ENCODE measurements at places on chromosomes 3 and 15.

- DNase-seq: no peak
Measured at GRCh38 chr3:89101251-89101650, 6.2 kb upstream of the EPHA3 start.

- DNase-seq: no peak
Measured at GRCh38 chr3:171256445-171257250, 203.6 kb downstream of the TNIK start.

DNA sequence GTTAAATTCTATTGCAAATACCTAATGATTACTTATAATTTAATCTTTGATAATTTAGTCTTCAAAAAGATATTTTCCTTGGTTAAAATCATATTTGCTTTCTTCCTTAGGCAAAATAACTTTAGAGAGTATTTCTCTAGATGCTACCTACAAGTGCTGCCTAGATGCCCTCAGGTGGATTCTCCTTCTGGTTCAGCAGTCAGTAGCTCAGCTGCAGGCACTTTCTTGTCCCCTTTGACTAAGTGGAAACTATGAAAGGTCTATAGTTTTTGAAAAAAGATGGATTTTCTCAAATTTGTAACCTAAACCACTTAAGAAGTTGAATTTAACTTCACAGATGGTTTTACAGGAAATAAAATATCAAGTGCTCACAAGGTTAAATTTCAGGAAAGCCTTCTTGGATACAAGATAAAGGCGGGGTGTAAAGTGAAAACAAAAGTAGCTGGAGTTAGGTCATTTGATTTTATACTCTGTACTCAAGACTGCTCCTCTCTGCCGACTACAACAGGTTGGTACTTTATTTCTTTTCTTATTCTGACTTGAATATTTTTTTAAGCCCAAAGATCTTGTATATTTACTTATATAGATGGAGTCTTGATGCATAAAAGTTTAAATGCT, at the start of gene ACKR4:
Gene ACKR4, plus strand, starts transcription at position 455 of the 618 bp plus-strand sequence. CDS start 3,128 bp downstream, outside the sequence.
- no peak for DNase-seq

GRCh38 chr3:151673974-151674373, 59.8 kb upstream of the AADACL2 start:
- DNase-seq: no peak

DNA sequence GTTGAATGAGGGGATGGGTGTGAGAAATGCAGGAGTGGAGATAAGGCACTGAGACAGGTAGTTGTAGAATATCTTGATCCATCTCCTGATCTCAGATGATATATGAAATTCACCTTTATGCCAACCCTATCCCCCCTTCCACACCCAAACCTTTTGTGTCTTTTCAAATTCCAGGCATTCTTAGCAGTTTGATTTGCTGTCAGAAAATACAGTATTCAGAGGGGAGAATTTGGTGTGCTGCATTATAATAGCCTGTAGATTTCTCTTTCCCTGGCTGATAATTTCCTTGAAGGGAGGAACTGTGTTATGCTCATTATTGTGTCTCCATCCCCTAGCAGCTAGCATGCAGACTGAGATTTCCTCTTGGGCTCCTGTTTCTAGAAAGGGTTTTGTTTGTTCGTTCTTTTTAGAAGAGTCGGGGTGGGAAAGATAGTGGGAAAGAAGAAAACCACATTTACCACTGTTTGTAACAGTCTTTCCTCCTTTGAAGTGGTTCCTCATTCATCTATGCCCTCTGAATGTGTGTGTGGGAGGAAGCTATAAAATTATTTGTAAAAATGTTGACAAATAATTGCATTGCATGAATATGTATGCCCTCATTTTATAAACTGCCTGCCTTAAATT, 373.4 kb downstream of the DIPK2A start:
- no peak for DNase-seq

DNA sequence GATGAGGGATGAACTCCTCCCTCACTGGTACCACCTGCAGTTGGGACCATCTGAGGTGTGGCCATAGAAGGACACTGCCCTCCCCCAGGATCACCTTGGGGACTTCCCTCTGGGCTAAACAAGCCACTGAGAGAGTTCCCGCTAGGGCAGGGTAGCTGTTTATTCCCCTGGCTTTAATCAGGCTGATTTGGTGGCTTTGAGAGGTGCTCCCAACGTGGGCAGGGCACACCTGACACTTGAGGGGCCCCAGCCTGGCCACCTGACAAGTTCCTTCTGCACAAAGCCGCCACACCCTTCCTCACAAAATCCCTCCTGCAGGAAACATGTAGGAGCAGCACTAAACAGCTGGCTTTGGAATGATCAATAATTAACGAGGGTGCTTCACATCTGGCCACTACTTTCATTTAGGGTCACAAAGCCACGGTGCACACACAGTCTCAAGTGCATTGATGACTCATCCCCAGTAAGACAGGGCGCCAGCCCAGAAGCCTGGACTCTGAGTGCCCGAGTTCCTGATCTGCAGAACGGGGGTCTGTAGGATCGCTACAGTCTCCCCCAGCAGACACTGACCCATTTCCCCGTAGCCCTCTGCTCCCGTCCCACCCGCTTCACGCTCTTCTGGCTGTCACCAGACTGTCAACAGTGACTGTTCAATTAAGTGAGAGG, 75.1 kb downstream of the ATP10A start:
- no peak for DNase-seq

DNA sequence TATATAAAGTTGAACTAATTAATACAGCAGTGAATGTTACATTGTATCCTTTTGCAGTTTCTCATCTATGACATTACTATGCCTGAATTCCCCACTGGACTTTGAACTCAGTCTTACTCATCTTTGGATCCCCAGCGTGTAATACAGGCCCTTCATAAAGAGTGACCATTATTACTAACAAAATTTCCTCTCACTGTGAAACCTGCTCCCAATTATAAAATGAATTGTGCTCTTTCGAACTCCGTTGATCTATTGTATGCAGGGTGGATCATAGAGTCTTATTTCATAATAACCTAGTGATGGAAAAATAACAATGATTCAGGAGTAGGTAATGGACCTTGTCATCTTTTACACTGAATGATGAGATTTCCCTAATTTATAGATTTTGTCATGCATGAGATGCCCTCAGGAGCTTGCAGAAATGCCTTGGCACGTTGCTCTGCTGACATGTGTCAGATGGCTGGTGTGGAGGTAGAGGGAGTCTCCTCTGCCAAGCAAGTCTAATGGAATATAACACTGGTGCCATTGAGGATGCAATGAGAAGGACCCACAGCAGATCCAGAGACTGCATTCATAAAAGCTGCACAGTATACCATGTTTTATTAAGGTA, 25.5 kb downstream of the B3GNT5 start:
- no peak for DNase-seq

GRCh38 chr15:100508641-100509300, 20.0 kb downstream of the CERS3 start:
- DNase-seq: no peak

DNA sequence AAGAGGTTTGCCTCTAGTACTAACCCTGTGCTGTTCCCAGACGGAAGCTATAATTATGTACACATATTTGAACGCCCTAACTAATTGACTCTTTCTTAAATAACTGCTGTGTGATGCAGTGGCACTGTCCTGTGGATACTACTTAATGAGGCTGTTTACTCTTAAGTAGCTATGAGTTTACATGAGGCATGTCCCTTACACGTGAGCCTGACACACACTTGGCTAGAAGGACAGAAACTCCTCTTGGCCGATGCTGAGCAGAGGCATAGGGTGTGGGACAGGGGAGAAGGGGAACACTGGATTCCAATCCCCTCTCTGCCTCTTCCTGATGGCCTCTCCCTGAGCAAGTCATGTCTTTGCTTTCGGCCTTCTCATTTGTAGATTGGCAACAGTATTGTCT, 21.9 kb downstream of the EHD4 start:
- DNase-seq: no peak

DNA sequence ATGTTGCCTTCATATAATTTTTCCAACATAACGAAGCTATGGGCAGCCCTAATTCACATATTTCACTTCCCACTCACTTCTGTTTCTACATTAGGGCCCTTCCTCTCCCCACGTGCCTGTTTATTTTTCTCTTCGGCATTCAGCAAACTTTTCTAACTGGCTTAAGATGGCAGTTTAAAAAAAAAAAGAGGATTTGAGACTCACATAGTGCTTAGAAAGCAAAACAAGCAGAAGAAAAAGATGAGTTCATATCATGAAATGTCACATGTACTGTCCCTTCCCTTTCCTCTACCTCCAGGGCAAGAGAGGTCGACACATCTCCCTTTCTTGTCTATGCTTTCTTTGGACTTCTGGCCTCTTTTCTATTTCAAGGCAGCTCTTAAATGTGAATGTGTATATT, 30.6 kb downstream of the SLC49A4 start:
- no peak for DNase-seq

DNA sequence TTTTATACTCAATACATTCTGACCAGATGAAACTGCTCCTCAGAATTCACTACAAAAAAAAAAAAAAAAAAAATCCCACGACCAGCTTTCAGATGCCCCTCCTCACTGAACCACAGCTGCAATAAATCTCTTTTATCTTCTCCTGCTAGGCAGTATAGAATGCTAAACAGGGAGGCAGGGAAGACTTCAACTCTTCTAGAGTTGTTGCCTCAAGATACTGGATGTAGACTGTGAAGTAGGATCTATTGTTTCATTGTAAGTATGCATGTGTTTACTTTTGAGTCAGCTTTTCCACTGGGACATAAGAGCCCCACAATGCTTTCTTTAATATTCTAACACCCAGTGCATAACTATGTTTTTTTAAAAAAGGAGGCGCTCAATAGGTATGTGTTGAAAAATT, 401.4 kb downstream of the TBL1XR1 start:
- no peak for DNase-seq

DNA sequence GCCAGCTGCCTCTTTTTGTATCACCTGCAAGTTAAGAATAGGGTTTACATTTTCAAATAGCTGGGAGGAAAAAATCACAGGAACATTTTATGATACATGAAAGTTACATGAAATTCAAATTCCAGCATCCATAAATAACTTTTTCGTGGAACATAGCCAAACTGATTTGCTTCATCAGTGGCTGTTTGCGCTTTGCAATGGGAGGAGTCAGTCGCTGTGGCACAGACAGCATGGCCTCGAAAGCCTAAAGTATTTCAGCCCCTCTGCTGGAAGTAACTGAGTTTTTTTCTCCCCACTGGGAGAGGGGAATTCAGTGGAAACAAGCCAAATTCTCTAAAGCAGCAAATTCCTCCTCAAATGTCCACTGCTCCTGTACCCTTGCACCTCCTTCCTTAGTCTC, 271.9 kb downstream of the SUCLG2 start:
- DNase-seq: no peak

GRCh38 chr3:114796796-114797195, 350.3 kb downstream of the ZBTB20 start:
- DNase-seq: no peak

DNA sequence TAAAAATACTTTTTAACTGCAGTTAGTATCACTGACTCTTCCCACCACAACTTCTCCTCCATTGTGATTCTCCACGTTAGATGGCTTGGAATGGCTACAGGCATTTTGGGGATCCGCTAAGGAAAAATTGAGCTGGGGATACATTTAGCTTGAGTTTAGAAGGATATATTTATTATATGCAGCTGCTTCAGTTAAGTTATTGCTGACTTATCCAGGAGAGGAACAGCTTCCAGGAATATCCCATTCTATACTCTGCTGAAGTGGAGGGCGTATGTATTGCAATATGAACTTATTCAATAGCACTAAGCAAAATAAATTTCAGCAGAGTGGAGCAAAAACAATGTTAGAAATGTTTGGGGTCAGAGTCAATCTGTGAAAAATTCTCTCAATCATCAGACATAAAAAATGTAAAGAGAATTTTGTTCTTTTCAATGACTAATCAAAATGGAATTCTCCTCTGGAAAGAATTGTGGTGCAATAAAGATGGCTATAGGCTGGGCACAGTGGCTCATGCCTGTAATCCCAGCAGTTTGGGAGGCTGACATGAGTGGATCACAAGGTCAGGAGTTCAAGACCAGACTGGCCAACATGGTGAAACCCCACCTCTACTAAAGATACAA, 84.7 kb downstream of the NCEH1 start:
- no peak for DNase-seq

- DNase-seq: no peak
Measured at GRCh38 chr3:122074621-122075265, 19.6 kb downstream of the CD86 start.

Data from SHP77 treated with DMSO at 0.1 percent for 48 hours (cell line).